Activated naive CD8-positive, alpha-beta T cell treated with anti-CD3 and anti-CD28 coated beads for 36 hours (primary cell): ENCODE measurements at places on chromosomes 1 and 21.

DNA sequence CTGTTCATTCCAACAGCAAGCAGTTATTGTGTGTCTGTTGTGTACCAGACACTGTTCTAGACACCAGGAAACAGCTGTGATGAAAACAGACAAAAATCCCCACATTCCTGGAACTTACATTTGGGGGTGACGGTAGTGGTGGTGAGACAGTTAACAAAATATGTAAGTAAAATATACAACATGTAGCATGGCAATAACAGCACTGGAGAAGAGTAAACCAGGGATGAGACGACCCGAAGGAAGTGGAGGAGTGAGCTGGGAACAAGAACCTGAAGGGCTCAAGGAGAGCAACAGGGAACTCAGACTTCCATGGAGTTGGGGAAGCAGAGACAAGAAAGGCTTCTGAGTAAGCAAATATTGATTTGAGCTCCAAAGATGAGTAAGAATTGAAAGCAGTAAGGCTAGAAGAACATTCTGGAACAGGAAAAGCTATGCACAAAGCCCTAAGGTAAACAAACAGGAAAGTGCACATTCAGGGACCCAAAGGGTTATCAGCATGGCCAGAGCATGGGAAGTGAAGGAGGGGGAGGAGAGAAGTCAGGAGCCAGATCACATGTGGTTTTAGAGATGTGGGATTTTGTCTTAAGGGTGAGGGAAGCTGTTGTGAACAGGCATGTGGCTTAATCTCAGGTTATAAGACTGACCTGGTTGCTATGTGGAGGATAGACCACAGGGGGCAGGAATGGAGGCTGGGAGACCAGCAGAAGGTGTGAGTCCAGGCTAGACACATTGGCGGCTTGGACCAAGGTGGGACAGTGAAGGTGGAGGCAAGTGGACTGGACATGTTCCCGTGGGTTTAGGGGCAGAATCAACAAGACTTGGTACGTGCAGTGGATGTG lies 7.3 kb downstream of the CSF1 start:
- no peak for DNase-seq

DNA sequence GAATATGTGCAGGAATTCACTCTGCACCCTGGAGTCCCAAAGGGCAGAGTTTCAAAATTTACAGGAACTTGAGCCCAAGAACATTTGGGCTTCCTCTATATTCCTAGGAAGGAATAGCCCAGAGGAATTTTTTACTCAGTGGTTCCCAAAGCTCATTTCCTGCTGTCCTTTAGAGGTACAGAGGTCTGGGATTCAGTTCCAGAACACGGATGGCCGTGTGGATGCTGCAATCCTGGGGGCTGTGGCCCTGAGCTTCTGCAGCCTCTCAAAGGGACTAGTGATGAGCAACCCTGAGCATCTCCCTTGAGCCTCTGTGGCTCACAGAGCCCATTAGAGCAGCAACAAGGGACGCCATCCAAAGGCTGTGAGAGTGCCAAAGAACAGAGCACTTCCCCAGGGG lies 10.1 kb upstream of the RHOU start:
- no peak for DNase-seq

GRCh38 chr1:23044035-23044434 lies 24.8 kb downstream of the KDM1A start:
- no peak for DNase-seq

DNA sequence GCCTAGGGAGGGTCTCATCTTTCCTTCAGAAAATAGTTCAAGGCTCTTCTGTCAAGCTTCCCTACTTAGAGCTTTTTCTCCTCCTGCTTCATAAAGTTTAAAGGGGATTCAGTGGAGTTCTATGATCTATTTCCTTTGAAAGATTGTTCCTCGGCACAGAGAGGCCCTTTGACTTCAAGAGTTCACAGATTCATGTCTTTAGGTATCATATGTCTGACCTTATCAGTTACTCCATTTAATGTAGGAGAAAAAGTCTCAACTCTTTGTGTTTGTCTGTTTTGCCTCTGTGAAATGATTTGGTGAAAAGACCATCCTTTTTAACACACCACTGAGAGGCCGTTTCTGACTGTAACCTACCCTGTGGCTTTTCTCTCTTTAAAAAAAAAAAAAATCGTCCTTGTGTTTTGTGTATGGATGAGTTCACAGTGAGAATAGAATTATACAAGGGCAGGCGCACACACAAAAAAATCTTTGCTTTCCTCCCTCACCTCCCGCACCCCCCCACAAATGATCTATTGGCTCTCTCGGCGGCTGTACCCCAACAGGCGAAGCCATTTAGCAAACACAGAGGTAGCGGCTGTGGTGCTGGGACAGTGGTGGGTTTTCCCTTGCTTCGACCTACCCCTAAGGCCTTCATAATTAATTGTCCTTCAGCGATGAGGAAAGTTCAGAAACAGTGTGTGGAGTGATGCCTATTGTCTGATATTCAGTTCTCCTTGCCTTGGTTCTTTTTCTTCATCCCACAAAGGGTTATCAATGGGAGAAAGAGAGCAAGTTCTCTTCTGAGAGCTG lies 29.6 kb downstream of the PROX1 start:
- DNase-seq, result no peak

GRCh38 chr1:84851839-84852238 lies 41.2 kb downstream of the LPAR3 start:
- DNase-seq, result no peak

GRCh38 chr1:111671852-111672251 lies 52.3 kb downstream of the RAP1A start:
- DNase-seq, result no peak

DNA sequence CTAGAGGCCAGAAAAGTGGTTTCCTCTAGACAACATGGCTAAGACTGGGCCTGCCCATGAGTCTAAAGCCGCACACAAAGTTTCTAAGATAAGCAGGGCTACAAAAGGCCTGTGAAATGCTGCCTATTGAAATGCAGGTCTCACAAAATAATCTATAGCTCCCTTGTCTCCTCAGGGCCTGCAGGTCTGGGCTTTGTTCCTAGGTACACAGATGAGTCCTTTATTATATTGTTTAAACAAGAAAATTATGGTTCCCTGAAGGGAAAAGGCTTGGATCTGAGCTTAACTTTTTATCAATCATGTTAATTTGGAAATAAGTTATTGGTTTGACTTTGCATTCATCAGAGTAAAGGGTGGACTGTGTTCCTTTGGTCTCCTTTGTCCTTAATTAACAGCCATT lies 413.4 kb upstream of the BEND5 start:
- no peak for DNase-seq

DNA sequence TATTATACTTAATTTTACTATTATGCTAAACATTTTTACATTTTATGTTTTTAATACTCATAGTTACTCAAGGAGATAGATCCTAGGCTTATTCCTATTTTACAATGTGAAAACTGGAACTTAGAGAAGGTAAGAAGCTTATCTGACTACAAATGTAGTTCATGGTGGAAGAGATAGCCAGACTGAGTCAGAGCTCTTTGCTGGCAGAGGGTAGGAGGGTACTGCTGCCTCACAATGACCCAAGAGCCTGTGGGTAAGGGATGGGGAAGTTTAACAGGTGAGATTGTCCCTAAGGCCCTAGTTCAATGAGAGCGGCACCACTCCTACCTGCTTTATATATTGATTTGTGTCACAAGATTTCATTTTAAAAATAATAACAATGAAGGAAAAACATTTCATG lies 34.1 kb upstream of the NEK7 start:
- DNase-seq, result no peak

GRCh38 chr1:198102454-198102827 lies 54.4 kb upstream of the NEK7 start:
- no peak for DNase-seq

DNA sequence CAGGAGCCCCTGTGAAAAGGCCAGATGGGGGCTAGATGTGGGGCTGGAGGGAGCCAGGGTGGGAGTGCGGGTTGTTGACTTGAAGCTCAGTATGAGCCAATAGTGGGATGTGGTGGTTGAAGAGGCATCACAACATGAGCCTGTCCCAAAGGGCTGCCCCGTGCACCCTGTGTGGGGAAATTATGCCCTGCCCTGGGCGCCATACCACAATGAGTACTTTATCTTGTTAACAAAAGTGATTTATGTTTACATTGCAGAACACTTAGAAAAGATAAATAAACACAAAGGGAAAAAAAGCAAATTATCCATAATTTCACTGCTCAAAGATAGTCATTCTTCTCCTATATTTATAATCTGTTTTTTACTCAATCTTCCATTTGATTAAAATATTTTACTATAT lies 1.6 kb upstream of the NFASC start:
- DNase-seq, result no peak
